ENCODE measurements at places on chromosomes 11 and 22.

DNA sequence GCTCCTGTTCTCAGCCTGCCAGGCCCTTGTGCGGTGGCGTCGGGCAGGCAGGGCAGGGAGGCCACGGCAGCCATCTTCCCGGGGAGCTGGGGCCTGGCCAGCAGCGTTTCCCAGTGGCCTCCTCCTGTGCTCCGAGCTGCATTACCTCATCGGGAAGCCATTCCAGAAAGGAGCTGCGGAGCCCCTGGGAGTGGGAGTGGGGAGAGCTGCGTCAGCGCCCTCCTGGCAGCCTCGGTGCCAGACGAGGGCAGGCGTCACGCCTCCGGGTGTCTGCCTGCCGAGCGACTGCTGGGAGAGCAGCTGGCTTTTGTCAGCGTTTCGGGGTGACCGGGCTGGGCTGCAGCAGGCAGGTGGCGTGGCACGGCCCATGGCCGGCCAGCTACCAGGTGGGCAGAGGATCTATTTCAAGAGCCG, 30.9 kb upstream of the WNT7B start:
- no peak for DNase-seq

- no peak for DNase-seq
Observed at GRCh38 chr11:94635072-94635471, 67.9 kb downstream of the PIWIL4 start.

DNA sequence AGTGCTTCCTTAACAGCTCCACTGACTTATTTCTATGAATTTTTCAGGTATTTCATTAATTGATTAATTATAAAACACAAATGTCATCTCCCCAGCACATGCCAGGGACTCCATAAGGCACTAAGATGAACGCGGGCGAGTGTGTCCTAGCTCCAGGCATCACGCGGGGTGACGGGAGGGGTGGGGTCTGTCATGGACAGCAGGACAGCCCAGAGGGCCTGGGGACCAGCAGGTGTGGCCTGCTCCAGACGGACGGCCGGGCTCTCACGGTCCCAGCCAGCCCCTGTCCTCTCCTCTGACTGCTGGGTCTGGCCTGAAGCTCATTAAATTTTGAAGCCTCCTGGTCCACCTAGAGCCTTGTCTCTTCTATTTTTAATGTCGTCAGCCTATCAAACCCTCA, 531.1 kb downstream of the BRD1 start:
- no peak for DNase-seq

GRCh38 chr22:17337639-17338038, 31.6 kb upstream of the CECR2 start:
- no peak for DNase-seq

GRCh38 chr11:67667490-67668191, 6.8 kb downstream of the ALDH3B2 start:
- no peak for DNase-seq

DNA sequence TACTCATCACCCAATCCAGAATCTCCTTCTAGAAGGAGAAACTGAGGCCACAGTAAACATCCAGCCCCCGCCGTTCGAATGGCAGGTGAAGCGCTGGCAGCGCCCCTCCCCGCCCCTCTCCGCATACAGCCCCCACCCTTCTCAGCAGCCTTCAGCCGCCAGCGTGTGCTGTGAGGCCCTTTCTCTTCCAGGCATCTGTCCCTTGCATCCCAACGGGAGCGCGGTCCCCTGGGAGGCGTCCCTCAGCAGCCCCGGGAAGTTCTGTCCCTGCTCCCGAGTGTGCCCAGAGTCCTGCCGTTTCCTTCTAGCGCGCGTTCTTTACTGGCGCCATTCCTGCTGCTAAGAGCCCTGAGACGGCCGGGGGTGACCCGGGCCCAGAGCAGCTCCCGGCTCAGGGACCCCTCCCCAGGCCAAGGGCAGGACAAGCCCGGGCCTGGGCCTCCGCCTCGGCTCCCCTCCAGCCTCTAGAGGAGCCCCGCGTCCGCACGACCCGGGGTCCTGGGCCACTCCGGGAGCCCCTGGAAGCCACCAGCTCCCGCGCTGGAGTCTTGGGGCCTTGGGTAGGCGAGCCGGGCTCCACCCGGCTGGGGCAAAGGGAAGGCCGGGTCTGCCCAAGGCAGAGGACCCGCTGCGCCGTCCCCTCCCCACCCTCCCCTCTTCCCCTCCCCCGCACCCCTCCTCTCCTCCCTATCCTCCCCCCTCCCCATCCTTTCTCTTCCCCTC, 450.4 kb downstream of the OPCML start:
- DNase-seq: no peak

GRCh38 chr11:76788661-76789442, 5.7 kb downstream of the TSKU start:
- no peak for DNase-seq

DNA sequence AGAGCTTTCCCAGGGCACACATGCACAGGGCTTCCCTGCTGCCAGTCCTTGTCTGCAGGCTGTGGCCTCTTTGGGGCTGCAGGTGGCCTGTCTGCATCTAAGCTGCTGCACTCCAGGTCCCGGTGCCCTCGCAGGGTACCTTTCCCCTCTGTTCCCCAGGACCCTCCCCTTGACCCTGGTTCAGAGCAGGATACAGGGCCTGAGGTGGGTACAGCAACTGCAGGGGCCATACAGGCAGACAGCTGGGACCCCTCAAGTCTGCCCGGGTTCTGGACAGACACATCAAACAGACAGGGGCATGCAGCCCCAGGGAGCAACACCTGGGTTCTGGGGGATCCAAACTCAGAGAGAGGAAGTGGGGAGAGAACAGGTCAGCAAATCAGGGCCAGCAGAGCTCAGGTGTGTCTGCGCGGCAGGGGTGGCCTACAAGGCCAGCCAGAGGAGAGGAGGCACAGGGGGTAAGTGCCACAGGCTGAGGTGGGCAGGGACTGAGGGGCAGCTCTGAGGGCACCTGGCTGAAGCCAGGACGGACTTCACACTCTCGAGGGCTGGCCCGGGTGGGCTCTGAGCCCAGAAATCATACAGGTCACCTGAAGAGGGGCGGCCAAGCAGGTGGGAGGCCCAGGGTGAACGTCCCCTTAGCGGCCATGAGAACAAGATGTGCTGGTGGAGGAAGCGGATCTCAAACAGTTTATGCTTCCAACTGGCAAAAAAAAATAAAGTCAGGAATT, 29.9 kb upstream of the COMT start:
- no peak for DNase-seq

DNA sequence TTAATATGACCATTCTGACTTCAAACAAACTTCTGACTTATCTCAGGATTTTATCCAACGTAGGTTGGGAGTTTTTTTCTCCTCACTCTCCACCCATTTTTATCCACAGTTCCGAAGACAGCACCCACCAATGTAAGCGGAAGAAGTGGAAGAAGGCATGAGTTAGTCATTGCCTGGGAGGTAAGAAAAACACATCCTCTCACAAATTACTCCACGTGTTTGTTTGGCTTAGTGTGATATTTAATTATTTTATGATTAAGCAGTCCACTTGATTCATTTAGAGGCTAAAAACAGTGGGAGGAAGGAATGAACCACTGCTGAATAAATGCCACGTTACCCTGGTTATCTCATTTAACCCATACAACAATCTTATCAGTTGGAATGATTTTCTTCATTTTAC, 389.6 kb upstream of the ARHGAP42 start:
- DNase-seq: no peak

DNA sequence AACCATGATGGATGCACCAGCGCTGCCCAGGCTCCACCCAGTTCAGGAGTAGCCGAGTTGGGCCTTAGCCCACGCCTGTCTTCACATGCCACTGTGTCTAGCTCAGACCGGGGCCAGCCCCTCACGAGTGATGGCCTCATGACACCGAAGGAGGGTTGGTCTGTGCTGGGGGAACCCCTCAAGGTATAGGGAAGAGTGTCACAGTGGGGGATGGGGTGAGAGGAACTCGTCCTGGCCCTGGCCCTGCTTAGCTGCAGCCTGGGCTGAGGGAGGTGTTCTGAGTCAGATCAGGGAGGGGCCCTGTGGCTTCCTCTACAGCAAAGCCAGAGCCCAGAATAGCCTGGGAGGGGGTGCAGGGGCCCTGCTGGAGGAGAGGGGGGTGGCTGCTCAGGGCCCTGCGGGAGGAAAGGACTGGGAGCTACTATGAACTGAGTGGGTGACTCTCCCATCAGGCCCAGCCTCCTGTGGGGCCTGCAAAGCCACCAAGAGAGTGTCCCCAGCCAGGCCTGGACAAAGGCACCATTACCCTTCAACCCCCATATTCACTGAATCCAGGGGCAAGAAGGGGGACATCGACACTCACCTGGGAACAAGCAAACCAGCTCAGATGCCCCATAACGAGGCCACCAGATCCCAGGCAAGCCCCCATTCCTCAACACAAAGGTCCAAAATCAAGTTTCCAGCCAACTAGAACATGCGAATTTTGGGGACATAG, 41.2 kb downstream of the IGLL5 start:
- DNase-seq: no peak

DNA sequence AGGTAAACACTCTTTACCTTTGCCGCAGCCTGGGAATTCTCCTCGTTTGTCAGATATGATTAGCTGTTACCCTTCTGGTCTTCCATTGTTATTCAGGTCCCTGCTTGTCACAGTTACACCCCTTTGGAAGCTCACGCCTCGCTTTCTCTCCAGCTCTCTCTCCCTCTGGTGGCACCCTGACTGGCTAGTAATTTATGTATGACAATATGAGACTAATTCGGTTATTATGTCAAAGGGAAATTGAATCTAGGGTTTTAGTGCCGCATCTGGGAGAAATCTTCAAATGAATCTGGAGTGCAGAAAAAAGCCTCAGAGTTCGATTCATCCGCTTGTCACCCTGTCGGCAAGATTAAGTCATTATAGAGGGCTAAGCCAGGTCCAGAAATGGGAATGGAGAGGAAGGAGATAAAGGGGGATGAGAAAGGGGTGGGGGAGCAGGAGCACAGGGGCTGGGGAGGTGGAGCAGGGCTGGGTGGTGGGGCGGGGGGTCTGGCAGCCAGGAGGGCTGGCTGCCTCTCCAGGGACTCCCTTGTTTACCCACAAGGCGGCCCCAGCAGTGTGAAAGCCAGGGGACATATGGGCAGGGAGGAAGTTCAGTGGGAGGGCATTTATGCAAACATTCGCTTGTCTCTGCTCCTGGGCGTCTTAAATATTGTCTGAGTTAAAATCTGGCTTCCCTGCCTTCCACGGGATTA, 179.0 kb upstream of the NECTIN1 start:
- no peak for DNase-seq

DNA sequence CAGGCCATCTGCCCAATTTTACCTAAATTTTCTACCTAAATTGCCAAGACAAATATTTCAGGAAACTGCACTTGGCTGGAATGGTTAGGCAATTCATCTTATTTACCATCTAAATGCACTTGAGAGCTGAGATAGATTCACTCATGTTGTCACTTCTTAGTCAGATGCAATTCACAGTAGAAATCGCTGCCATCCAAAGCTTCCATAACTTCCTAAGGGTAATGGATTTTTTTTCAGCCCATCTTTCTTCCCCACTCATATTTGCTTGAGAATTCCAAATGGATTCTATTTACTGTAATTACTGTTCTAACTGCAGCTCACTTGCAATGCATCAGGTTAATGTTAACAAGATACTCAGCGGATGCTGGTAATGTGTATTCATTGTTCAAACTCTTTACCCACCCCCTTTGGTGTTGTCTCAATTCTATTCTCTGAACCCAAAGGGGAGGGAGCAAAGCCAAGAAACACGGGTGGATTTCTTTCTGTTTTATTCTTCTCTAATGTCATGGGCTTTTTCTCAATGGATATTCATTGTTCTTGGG, 96.0 kb downstream of the TENM4 start:
- no peak for DNase-seq

DNA sequence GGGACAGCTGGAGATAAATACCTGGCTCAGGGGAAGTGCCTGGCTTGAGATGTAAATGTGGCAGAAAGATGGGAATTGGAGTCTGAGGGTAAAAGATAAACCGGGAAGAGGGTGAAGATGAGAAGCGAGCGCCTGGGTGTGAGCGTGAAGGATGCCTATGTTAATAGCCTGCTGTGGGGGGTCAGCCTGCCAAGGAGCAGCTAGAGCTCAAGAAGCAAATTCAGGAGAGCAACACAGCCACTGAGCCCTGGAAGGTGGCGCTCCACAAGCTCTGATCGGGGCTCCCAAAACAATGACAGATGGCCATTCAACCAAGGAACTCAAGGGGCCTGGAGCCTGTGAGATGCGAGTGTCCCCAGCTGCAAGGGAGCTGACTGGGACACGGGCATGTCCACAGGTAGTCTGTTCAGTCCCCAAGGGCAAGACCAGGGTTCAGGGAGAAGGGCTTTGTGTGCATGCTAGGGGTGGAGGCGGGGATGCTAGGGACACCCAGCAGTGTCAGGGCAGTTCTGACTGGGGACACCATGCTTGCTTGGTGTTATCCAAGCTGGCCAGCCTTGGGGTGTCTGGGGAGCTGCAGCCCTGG, 2.8 kb downstream of the GSC2 start:
- no peak for DNase-seq

DNA sequence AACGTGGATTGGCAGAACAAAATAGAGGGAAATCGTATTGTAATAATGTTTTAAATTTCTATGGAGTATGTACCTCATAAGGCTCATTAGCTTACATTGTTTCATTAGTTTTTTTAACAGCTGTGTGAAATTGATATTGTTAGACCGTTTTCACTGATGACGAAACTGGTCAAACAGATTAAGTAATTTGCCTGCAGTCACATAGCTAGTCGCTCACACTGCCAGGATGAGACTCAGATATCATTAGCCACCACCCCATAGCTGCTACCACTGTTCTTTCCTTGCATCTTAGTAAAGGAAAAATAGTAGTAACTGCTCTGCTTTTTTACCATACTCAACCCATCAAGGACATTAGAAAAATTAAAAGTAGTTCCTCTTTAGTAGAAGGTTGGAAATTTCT, 64.0 kb downstream of the DKK3 start:
- DNase-seq: no peak
